Stimulated activated CD4-positive, alpha-beta T cell treated with anti-CD3 and anti-CD28 coated beads, Interleukin-12 subunit alpha, Interleukin-12 subunit beta, amount 100 ng/mL, for 48 hours (primary cell): ENCODE measurements at places on chromosomes 12 and 14.

GRCh38 chr14:50932156-50932555, 12.1 kb downstream of the PYGL start:
- DNase-seq = no peak

DNA sequence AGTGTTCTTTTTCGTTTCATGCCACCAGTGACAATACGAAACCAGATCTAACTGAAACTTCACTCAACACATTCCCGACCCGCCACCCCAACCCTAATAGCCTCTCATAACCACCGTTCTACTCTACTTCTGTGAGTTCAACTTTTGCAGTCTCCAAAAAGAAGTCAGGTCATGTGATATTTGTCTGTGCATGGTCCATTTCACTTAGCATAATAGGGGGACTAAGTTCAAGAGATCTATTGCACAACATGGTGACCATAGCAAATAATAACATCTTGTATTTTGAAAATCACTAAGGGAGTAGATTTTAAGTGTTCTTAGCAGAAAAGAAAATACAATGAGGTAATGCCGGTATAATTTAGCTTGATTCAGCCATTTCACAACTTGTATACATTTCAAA, 376.4 kb downstream of the DIO2 start:
- DNase-seq = no peak

- DNase-seq = no peak
Measured at GRCh38 chr14:79781882-79782281, 429.4 kb downstream of the DIO2 start.

- DNase-seq = no peak
Measured at GRCh38 chr14:65976761-65977404, 509.3 kb upstream of the CCDC196 start.

- no peak for DNase-seq
Measured at GRCh38 chr12:26813812-26814211, 19.2 kb downstream of the ITPR2 start.

DNA sequence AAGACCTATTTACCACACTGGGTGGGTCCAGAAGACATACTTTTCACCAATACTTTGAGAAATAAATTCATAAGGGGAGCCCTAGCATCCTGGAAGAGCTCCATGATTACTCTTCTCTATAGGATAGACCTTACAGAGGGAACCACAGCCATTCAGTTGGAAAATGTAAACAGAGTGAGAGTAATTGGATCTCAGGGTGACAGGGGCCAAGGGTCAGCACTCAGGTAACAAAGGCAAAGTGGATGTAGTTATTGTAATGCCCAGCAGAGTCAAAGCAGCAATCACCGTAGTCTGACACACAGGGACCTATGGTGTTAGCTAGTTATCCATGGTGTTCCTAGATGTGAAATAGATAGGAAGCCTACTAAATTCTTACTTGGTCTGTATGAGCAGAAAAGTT, 10.8 kb upstream of the GTF2A1 start:
- no peak for DNase-seq
